HepG2 (cell line): ENCODE measurements at places on chromosomes 1 and 21.

GRCh38 chr1:82775406-82776000, 974.8 kb downstream of the ADGRL2 start:
- peak; percentile 3 for DNase-seq

GRCh38 chr1:26372039-26372438, 511 bp downstream of the ZNF683 start:
- no peak for DNase-seq

DNA sequence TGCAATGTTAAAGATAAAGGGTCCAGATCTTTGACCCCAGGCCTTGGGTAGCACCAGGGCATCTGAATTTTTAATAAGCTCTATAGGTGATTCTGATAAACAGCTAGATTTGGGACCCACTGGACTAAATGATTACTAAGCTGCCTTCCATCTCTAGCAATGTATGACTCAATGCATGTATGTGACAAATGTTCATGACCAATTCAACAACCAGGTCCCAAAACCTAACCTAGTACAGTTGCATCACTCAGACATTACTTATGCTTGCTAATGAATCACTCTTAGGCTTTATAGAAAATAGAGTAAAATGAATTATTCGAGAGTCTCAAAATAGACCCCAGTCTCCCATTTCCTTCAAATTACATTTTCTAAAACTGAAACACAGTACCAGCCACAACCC, 35.5 kb downstream of the RCAN1 start:
- no peak for DNase-seq

- no peak for DNase-seq
Observed at GRCh38 chr1:111628153-111628552, 8.6 kb downstream of the RAP1A start.

- DNase-seq, result no peak
Observed at GRCh38 chr1:200376528-200376927, 33.3 kb downstream of the ZNF281 start.

DNA sequence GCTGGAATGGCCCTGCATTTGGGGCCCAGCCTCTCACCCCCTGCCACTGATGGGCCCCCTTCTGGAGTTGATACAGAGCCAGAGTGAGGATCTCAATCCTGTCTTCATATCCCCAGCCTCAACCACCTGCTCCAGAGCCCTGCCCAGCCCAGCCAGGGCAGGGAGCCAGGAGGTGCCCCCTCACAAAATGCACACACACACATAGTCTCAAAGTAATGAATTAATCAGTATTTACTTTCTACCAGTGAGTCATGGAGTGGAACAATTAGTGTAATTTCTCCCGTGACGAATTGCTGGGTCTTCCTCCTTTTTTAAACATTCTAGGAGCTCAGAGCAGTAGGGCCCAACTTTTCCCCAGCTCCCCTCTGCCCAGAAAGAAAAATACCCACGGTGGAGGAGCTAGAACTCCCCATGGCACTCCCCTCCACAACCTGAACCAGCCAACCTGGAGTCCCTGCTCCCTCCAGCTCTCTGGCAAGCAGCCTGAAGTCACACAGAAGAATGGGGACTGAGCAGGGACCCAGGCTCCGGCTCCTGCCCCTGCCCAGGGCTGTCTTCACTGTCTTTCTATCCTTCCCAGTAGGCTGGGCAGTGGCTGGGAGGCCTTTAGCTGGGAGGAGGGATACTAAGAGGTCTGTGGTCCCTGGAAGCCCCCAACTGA, 29.3 kb downstream of the SDC3 start:
- no peak for DNase-seq

DNA sequence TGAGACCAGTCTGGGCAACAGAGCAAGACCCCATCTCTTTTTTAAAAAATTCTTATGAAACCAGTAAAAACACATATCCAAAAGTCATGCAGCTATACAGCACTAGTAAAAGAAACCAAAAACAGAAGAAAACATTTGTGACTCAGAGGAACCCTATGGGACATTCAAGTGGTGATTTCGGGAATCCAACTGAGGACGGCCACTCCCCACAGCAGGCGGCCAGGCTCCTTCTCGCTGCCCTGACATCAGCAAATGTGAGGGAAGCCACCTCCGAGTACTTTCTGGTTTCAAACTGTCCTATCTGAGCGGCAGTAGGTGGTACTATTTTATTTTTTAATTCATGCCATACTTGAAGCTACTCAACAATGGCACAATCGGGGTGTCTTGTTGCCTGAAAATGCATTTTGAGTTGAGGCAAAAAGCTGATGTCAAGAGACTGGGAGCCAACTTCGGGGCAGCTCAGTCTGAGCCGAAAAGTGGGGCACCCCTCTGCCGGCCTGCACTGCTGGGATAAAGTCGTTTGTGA, 3.3 kb downstream of the SUMO3 start:
- DNase-seq, result no peak

- no peak for DNase-seq
Observed at GRCh38 chr1:245957427-245957826, 549.7 kb downstream of the SMYD3 start.

DNA sequence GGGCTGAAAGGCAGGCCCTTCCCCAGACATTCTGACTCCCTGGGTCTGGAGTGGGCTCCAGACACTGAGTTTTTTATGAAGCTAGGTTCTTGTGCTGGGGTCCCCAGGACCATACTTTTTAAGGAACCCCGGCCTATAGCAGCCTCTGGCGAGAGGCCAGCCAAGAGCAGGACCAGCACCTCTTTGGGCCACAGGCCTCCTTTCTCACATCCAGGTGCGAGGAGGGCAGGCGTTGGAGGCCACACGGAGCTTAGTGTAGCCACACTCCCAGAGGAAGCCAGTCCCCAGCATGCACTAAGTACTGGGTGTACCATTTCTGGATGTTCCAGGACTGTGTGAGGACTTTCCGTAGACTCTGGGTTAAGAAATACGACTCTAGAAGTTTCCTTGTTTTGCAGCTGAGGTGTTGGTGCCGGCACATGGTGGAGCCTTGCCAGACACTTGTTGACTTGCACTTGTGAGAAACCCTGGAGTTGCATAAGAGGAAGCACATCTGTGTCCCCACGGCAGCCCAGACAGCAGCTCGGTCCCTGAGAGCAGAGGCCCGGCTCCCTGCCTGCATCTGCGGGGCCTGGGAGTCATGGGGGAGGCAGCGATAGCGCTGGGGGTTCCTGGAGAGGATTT, 122.2 kb upstream of the VAMP3 start:
- DNase-seq, result no peak

DNA sequence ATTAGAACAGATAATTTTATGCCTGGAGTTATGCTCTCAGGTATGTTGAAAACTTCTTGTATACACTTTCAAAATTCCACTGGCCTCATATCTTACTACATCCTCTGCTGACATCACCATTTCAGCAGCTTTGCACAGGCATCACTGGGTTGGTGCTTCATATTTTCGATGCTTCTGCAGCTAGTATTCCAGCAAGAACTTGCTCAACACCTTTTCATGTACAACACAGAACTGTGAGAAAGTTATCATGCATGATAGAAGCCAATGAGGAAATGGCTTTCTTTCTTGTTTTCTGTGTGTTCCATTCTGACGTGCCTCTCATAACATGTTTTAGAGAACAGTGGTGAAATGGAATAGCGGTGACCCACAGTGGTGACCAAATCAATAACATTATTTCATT, 5.1 kb upstream of the GBP5 start:
- DNase-seq, result no peak

GRCh38 chr1:62406576-62406975, 30.3 kb upstream of the USP1 start:
- no peak for DNase-seq

DNA sequence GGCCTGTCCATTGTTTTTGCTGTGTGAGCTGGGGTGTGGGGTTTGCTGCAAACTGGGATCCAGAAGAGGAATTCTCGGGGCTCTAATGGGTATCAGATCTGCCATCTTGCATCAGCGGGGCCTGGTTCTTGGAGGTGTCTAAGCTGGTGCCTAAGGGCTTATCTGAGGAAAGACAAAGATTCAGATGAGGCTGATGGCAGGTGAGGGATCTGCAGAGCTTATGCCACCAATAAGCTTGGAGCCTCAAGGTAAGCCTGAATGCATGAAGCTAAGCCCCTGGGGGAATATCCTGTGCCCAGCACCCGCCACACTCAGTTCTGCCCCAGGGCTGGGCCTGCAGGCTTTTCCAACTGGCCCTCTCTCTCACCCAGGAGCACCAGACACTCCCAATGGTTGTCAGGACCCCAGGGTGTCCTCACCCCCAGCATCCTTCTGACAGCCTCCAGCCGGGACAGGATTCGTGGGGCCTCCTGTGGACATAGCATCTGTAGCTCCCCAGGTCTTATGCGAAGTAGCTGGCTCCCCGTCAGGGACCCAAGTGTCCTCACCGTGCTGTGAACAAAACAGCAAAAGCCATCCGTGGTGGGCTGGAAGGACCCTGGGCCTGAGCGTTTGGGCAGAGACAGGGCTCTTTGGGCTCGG, 9.5 kb upstream of the GSTM3 start:
- DNase-seq, result no peak

DNA sequence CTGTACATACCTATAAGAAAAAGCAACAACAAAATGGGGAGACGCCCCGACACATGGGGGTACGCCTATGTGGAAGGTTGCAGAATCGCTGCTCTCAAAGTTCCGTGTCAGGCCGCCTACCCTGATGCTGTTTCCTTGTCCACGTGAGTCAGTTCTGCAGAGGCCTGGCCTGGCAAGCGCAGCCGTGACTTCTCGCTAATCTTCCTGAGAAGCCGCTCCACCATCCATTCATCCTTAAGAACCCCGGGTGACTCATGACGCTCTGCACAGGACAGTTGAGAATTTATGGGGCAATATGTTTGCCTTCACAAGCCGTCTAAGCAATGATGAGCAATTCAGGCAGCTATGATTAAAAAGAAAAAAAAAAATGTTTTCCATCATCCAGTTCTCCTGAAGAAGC, 122.3 kb upstream of the TMPRSS2 start:
- no peak for DNase-seq

DNA sequence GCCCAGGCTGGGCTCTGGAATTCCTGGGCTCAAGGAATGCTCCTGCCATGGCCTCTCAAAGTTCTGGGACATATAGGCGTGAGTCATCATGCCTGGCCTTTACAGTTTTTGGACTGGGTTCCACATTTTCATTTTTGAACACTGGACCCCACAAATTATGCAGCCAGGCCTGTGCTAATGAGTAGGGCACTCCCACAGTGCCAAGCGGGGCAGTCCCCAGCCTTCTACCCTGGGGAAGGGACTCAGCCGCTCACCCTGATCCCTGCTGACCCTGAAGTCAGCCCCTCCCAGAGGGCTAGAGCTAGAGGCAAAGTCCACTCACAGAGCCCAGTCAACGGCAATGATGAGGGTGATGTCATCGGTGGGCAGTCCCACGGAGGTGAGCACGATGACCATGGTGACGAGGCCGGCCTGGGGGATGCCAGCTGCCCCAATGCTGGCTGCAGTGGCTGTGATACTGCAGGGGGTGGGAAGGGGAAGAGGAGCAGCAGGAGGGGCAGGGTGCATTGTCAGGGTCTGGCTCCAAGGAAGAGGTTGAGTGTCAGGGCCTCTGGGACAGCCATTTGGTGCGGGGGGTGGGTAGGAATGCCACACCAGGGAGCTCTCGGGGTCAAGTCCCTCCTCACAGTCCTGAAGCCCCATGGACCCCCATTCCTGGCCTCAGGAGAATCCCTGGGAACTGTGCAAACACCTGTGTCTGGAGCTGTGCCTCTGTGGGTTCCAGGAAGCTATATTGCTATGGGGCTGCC, 27.6 kb downstream of the PODN start:
- peak; percentile 85 for DNase-seq

DNA sequence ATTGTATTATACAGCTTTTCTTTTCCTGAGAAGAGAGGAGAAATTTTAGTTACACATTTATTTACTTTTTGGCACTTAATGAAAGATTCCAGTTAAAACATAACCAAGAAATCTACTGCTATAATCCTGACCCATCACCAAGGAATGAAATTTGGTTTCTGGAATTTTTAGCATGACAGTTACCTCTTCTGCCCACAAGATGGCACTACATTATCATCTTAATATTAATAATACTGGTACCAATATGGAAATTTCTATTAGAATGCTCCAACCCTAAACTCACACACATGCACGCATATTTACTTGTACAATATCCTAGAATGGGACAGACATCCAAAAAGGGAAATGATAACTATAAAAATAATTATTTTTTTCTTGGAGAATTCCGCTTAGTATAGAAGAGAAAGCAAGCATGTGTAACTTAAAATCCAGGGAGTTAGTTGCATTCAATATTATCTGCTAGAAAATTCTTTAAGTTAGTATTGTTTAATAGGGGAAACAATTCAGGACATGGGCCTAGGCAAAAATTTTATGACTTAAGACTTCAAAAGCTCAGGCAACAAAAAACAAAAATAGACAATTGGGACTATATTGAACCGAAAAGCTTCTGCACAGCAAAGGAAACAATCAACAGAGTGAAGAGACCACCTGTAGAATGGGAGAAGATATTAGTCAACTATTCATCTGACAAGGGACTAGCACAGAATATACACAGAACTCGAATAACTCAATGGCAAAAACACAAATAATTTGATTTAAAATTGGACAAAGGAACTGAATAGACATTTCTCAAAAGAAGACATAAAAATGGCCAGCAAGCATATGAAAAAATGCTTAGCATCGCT, 37.4 kb downstream of the MAP3K21 start:
- no peak for DNase-seq

DNA sequence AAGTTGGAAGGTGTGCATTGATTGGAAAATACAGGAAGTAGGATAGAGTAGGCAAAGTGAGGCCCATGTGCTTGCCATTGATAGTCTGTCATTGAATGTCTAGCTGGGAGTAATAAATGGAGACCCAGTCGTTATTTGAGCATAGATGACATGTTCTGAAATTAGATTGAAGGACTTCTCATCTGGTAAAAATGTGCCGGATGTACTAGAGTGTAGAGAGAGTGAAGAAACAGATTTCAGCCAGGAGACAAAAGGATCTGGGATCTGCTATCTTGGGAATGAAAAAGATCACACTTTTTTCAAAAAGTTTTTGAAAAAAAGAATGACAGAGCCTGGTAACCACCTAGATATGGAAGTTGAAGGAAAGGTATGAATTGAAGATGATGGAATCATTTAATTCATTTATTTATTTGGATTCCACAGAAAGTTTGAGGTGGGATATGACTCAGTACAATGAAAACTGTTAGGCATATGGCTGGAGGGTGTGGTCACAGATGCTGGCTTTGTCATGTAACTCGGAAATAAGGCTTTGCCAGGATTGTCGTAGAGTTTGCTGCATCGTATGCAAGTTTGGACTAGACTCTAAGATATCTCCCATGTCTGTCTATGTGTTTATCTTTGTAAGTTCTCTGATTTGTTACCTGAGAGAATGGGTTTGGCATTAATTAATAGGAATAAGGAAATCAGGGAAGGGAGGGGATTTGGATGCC, 137.1 kb downstream of the PBX1 start:
- DNase-seq, result no peak
